ENCODE measurements at places on chromosomes 7 and 10.

GRCh38 chr10:129048513-129048912 is 418.5 kb upstream of the MGMT start:
- DNase-seq, result no peak

- no peak for DNase-seq
Observed at GRCh38 chr7:8114175-8114574, 145.6 kb downstream of the GLCCI1 start.

- no peak for DNase-seq
Observed at GRCh38 chr7:140519007-140519399, 39.7 kb upstream of the MKRN1 start.

DNA sequence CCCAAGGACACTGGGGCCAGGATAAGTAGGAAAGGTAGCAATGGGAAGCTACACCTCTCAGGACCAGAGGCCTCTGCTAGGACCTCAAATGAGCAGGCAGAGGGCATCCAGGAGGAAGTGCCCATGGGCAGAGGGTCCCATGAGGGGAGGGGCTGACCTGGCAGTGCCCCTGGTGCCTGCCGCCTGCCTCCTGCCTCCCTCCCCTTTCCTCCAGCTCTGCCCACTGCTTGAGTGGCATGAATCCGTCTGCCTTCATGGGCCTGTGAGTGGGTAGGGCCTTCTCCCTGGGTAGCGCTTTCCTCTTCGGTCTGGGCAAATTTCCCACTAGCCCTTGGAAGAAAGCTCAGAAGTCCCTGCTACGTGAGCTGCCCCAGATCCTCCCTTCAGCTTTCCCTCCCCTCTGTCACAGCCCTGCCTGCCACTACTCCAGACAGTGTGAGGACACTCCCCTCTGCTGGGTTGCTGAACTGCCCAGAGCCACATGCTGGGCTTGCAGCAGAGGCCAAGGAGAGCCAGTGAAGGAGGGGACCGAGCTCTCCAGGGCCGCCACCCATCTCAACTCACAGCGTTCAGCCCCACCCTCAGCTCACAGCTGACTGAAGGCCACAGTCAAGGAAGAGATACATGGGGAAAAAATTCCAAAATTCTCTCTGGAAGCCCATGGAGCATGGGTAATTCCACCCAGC is 141.4 kb downstream of the ARHGAP22 start:
- no peak for DNase-seq

DNA sequence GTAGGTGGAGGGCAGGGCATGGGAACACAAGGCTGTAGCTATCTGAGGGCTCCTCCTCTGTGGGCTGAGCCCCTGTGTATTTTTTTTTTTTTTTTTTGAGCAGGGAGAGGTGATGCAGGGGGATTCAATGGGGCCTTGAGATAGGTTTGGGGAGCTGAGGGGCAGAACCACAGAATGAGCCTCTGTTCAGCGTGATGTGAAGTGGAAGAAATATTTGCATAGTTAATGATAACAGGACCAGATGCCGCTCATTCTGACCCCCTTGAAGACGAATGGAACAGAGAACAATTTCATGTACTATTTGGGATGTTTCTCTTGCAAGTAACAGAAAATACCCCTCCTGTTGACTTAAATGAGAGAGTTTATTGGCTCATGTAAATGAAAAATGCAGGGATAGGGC is 69.7 kb upstream of the EMX2 start:
- no peak for DNase-seq

DNA sequence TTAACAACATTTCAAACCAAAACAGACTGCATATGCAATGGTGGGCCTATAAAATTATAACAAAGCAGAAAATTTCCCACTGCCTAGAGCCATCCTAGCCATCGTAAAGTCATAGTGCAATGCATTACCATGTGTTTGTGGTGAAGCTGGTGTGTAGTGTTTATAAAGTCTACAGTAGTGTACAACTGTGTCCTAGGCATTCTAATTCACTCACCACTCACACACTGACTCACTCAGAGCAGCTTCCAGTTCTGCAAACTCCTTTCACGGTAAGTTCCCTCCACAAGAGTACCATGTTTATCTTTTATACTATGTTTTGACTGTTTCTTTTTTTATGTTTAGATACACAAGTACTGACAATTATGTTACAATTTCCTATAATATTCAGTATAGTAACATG is 1104.1 kb upstream of the PHF14 start:
- no peak for DNase-seq

- no peak for DNase-seq
Observed at GRCh38 chr7:150897502-150898474, 45.5 kb downstream of the AOC1 start.

DNA sequence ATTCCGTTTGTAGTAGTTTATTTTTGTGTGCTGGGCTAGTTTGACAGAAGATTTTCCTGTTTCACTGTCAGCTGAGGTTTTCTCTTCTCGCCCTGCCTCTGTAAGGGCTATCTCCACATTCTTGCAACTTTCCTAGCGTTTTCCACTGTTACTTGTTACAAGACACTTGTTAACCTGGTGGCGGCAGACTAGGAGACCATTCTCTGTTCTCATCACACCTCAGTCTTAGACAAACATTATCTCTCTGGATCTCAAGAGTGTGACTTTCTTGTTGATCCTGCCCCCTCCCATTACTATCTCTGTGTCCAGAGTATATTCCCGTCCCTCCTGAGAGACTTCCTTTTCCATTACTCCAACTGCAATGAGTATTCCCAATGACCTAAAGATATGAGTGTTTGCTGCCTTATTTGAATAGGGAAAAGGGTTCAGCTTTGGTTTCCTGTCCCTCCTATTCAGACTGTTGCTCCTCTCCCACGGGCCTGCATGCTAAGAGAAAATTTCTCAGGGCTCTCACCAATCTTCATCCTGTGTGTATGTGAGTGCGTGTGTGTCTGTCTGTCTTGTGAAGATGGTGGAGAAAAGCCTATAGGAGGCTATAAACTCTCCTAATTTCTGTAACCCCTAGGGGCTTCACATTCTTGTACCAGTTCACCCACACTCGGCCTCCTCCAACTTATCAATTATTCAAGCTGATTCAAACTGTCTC is 722.4 kb upstream of the POT1 start:
- DNase-seq, result no peak

GRCh38 chr10:95196046-95196445 is 2.0 kb downstream of the ACSM6 start:
- DNase-seq, result no peak

DNA sequence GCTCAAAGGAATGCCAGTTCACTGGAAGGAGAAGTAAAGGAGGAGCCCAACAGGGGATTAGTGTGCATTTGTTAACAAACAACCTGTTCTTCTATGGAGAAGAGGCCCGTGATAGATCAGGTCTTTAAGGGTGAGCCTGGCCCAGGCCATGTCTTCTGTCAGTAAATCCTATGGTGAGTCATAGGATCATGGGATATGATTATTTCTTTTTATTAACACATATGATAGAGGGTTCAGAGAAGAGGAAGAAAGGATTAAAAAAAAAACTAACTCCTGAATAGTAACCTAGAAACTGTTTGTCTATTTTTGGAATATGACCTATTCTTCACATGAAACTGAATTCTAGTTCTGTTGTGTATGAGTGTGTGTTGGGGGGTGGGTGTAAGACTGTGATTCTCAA is 70.4 kb downstream of the GPR158 start:
- no peak for DNase-seq

- no peak for DNase-seq
Observed at GRCh38 chr7:81514546-81514945, 255.3 kb downstream of the HGF start.

DNA sequence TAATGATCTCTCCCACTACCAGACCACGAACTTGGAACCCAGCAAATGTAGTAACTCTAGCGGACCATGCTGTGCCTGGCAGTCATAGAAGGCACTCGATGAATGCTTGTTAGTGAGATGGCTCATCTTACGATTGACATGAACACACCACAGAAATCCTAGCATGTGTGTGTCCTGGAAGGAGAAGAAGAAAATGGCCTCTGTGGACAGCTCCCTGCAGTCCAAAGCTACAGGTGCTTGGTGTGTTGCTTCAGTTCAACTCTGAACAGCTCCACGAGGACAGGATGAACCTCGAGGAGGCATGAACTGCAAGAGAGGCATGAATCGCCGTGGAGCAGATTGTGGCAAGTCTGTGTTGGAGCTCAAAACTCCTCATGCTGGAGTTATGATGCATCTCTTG is 93.5 kb downstream of the KLF6 start:
- peak; percentile 5 for DNase-seq

GRCh38 chr7:79872176-79872575 is 262.5 kb upstream of the GNAI1 start:
- no peak for DNase-seq

DNA sequence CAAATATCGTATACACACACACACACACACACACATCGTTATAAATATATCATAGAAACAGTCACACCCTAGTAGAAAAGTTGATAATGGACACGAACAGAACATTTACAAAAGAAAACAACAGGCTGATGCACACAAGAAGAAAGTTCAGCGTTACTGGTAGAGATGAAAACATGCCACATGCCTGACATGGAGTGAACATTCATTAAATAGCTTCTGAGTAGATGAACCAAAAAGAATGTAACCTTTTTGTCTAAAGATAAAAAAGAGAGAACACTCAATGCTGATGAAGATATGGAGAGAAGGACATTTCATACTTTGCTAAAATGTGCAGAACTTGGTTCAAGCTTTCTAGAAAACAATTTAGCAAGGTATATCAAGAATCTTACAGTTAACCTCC is 173.4 kb upstream of the KLF14 start:
- DNase-seq, result no peak

DNA sequence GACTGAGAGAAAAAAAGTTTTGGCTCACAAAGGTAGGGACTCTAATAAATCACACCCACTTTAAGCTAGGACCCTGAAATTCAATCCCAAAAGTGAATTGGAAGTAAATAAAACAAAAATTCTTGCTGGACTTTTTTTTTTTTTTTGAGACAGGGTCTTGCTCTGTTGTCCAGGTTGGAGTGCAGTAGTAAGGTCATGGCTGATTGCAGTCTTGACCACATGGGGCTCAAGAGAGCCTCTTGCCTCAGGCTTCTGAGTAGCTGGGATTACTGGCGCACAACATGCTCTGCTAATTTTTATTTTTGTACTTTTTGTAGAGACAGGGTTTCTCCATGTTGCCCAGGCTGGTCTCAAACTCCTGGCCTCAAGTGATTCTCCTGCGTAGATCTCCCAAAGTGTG is 5.0 kb upstream of the LUC7L2 start:
- no peak for DNase-seq

- DNase-seq, result no peak
Observed at GRCh38 chr7:116342125-116342524, 131.8 kb downstream of the TES start.

- DNase-seq, result no peak
Observed at GRCh38 chr7:28608237-28608656, 195.9 kb downstream of the CREB5 start.

DNA sequence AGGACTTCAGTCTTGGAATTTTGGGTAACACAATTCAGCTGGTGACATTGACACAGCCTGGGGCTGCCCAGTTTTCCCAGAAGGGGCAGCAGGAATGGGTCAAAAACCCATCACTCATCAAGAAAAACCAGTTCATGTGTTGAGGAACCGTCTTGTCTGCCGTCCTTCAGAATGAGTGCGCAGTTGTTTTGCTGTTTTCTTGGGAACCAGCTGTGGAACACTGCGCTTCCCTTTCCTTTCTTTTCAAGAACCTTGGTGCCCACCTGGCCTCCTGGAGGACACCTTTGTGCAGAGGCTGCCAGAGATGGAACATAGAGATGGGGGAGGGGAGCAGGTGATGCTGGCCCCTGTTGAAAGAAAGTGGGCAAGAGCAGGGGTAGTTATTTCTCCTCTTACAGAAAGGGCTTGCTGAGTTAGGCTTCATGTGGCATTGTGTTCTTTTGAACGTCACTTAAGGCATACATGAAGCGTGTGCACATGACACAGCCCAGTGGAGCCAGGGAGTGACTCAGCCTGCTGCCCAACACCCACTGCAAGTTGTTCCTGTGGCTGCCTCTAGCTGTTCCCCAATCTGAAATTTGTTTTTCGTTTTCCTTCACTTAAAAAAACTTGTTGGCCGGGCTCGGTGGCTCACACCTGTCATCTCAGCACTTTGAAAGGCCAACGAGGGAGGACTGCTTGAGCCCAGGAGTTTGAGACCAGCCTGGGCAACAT is 87.4 kb upstream of the TNS3 start:
- DNase-seq, result peak; percentile 80

- no peak for DNase-seq
Observed at GRCh38 chr7:18940593-18941134, 176.8 kb downstream of the TWIST1 start.

DNA sequence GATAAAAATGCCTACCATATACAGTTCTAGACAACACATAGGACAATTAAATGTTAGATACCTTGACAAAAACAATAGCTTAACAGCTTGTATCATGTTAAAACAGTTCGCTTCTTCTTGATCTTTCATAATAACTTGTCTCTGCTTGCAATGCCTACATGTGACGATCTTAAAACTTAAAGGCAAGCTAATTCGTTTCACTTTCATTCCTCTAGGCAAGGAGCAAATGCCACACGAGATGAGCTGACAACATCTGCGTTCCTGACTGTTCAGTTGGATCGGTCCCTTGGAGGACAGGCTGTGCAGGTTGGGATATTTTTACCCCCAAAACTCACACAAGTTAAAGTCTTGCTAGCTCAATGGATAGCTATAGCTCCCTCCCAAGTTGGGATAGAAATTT is 51.6 kb upstream of the ARL4A start:
- no peak for DNase-seq

DNA sequence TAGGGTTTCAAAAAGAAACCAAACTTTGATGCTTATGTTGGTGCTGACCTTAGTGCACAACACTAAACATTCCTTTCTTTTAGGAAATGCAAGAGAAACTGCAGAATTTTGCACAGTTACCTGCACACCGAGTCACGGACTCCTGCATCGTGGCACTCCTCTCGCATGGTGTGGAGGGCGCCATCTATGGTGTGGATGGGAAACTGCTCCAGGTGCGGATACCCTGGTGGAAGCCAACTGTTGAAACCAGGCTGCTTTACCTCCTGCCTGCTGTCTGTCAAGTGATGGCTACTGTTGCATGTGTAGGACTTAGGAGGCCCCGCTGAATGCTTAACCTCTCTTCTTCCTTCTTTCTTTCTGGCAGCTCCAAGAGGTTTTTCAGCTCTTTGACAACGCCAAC is 11.7 kb downstream of the CASP2 start:
- no peak for DNase-seq

DNA sequence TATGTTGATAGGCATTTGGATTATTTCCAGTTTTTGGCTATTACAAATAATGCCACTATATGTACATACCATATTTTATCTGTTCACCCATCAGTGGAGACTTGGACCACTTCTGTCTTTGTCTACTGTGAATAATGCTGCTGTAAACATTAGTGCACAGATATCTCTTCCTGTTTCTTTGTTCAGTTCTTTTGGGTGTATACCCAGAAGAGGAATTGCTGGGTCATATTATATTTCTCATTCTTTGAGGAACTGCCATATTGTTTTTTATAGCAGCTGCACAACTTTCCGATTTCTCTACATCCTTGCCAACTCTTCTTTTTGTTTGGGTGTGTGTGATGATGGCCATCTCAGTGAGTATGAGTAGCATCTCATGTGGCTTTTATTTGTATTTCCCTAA is 218.0 kb downstream of the LRMDA start:
- no peak for DNase-seq

- DNase-seq, result no peak
Observed at GRCh38 chr10:75166623-75166972, 44.0 kb upstream of the VDAC2 start.
